ENCODE measurements at places on chromosomes 4 and X. TPM values are rescaled to one million over a fixed set of nuclear protein-coding genes. Genes with fewer than 3 reads are reported as not detected.

JAKMIP1 gene
- 19.5 TPM for polyA plus RNA-seq

TBC1D9 gene
- polyA plus RNA-seq, result 46.8 TPM

OCIAD1 gene
- 449 TPM for polyA plus RNA-seq

ITM2A gene
- polyA plus RNA-seq, result not detected

UGT8 gene
- polyA plus RNA-seq, result 0.42 TPM
